ENCODE measurements at places on chromosomes 7 and 10. TPM values are rescaled to one million over a fixed set of nuclear protein-coding genes. Genes with fewer than 3 reads are reported as not detected.
A peak's percentile ranks its signal among the peaks of the same experiment; 100 is the strongest.

- no peak overlapping the region for H3K4me3 ChIP-seq
- no peaks in the 10 kb centered on the region for H3K36me3 ChIP-seq
- no peak overlapping the region for H3K27ac ChIP-seq
- peaks cover 99% of the 10 kb centered on the region for H3K27me3 ChIP-seq
Observed at GRCh38 chr7:27129729-27130539, 623 bp downstream of the HOXA4 start.

GRCh38 chr10:114681542-114681941 is 23.5 kb upstream of the ABLIM1 start:
- H3K4me1 ChIP-seq, result peaks cover 8% of the 10 kb centered on the region
- H3K27ac ChIP-seq, result no peak overlapping the region
- H3K4me3 ChIP-seq, result no peak overlapping the region
- DNase-seq, result no peak
- H3K36me3 ChIP-seq, result no peaks in the 10 kb centered on the region

CCDC146 gene
- 1.7 TPM for total RNA-seq

- H3K4me1 ChIP-seq, result peaks cover 6% of the 10 kb centered on the region
- no peaks in the 10 kb centered on the region for H3K27me3 ChIP-seq
- H3K27ac ChIP-seq, result no peak overlapping the region
Observed at GRCh38 chr7:368651-369475, 78.9 kb downstream of the FOXL3 start.

- H3K4me3 ChIP-seq, result peak overlapping the region; percentile 50
- no peaks in the 10 kb centered on the region for H3K27me3 ChIP-seq
- H3K36me3 ChIP-seq, result no peaks in the 10 kb centered on the region
- peak; percentile 91 for DNase-seq
Observed at GRCh38 chr7:142813226-142813625, 41.6 kb upstream of the EPHB6 start.

DNA sequence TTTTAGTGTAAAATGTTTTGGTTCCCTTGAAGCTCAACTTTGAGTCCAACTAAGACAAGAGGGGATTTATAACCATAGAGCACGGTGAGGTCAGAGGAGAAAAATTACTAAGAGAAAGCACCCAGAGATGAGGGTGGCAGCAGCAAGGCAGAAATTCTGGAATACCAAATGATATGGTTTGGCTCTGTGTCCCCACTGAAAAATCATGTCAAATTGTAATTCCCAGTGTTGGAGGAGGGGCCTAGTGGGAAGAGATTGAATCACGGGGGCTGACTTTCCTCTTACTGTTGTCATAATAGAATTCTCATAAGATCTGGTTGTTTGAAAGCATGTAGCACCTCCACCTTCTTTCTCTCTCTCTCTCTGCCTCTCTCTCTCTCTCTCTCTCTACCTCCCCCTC is 19.4 kb upstream of the AKR1C1 start:
- DNase-seq, result no peak
- no peaks in the 10 kb centered on the region for H3K36me3 ChIP-seq

- no peaks in the 10 kb centered on the region for H3K27me3 ChIP-seq
- no peaks in the 10 kb centered on the region for H3K4me1 ChIP-seq
- no peaks in the 10 kb centered on the region for H3K36me3 ChIP-seq
Observed at GRCh38 chr7:51346126-51346525, 29.5 kb upstream of the COBL start.

PLOD3 gene
- 59.0 TPM for total RNA-seq

TAC1 gene
- total RNA-seq, result not detected

TMEM176A gene
- not detected for total RNA-seq

GRCh38 chr10:78348411-78349164 is 314.9 kb downstream of the RPS24 start:
- H3K27ac ChIP-seq, result no peak overlapping the region
- no peaks in the 10 kb centered on the region for H3K36me3 ChIP-seq
- no peaks in the 10 kb centered on the region for H3K4me1 ChIP-seq
- DNase-seq, result peak; percentile 22
- H3K4me3 ChIP-seq, result no peak overlapping the region

- no peak for DNase-seq
- H3K36me3 ChIP-seq, result no peaks in the 10 kb centered on the region
- H3K27ac ChIP-seq, result no peak overlapping the region
- H3K27me3 ChIP-seq, result no peaks in the 10 kb centered on the region
Observed at GRCh38 chr10:105837951-105838350, 1196.9 kb downstream of the SORCS3 start.

- no peaks in the 10 kb centered on the region for H3K4me1 ChIP-seq
- no peak overlapping the region for H3K4me3 ChIP-seq
- H3K27ac ChIP-seq, result no peak overlapping the region
- no peaks in the 10 kb centered on the region for H3K27me3 ChIP-seq
Observed at GRCh38 chr7:109996927-109997326, 1094.0 kb upstream of the LRRN3 start.

DNA sequence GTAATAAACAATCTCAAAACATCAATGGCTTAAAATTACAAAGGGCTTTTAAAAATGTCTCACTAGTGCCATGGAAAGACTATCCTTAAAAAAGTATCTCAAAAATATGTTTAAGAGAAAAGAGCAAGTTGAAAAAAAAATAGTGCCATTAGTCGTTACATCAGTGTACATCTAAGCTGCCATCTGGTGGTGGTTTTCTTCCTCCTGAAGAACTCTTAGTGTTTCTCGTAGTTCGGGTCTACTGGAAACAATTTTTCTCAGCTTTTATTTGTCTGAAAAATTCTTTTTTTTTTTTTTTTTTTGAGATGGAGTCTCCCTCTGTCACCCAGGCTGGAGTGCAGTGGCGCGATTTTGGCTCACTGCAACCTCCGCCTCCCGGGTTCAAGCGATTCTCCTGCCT is 5.9 kb upstream of the GARIN1A start:
- H3K4me3 ChIP-seq, result no peak overlapping the region
- H3K27me3 ChIP-seq, result no peaks in the 10 kb centered on the region
- H3K4me1 ChIP-seq, result no peaks in the 10 kb centered on the region
- no peaks in the 10 kb centered on the region for H3K36me3 ChIP-seq
- DNase-seq, result no peak

MRLN gene
- not detected for total RNA-seq

HHEX gene
- total RNA-seq, result 96.5 TPM

- H3K4me1 ChIP-seq, result peaks cover 4% of the 10 kb centered on the region
- no peak for DNase-seq
- no peak overlapping the region for H3K4me3 ChIP-seq
- no peaks in the 10 kb centered on the region for H3K27me3 ChIP-seq
Observed at GRCh38 chr10:20274571-20274970, 458.3 kb downstream of the PLXDC2 start.

GRCh38 chr7:108112683-108113082 is 17.5 kb downstream of the LAMB4 start:
- no peaks in the 10 kb centered on the region for H3K4me1 ChIP-seq
- no peak overlapping the region for H3K27ac ChIP-seq

DNA sequence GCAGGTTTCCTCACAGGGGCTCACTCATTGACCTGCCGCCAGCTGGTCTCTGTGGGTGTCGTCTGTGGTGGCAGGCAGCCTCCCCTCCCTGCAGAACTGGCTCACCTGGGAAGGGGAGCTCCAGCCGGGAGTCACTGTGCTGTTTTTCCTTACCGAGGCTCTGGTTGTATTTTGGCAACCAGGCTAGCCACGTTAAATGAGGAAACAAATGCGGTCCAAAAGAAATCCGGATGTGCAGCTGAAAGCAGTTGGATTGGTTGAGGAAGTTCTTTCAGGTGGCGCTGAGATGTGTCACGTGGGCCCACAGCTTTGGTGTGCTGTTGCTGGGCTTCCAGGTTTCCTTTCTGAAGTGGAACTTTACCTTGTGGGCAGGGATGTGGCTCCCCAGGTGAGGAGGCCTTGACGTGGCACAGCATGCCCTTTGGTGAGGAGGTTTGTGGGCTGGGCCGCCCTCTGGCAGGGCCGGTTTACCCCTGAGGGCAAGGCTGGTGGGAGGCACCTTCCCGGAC is 14.2 kb downstream of the MTURN start:
- no peak for DNase-seq
- H3K4me1 ChIP-seq, result peaks cover 18% of the 10 kb centered on the region
- H3K27me3 ChIP-seq, result no peaks in the 10 kb centered on the region
- H3K27ac ChIP-seq, result no peak overlapping the region

CACNB2 gene
- total RNA-seq, result 4.6 TPM

PIK3CG gene
- 0.11 TPM for total RNA-seq
